ENCODE measurements at places on chromosomes 4 and X. TPM values are rescaled to one million over a fixed set of nuclear protein-coding genes. Genes with fewer than 3 reads are reported as not detected.

The GYPB gene
- not detected for polyA plus RNA-seq

The ATOH1 gene
- not detected for polyA plus RNA-seq

The SGMS2 gene
- 8.7 TPM for polyA plus RNA-seq

DNA sequence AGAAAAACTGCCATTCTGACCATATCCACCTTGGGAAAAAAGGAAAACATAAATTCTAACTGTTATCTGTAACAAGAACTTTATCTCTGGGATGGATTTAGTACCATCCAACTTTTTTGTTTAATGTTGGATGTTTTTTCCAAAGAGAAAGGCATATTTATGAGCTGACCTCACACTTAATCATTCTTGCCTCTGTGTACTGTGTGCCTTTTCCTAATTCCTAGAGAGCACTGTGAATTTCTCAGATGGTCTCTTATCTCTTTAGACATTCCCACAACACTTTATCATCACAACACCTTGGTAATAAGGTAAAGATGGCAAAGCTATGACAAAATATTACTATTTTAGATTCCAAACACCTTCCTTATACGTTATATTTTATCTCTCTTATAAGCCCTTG lies 126.2 kb downstream of the COL4A6 start:
- DNase-seq = no peak

- DNase-seq = no peak
Observed at GRCh38 chr4:183059797-183060196, 39.3 kb upstream of the WWC2 start.

DNA sequence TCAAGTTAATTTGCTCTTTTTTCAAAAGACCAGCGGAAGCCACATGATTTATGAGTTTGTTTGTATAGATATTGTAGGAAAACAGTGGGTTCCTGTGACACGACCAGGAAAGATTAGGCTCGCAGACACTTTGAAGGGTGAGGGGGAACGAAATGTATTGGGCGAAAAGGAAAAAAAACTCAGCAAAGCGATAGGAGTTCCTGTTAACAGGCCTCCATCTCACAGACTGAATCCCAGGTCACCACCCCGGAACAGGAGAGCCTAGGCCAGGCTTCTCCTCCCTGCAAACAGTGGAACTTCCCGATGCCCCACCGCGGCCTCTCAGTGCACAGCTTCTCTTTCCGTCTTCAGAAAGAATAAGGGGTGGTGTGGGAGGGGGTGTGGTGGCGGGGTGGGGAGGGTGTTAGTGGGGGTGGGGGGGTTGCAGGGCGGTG lies 181.8 kb upstream of the GPRIN3 start:
- DNase-seq = peak; percentile 34

DNA sequence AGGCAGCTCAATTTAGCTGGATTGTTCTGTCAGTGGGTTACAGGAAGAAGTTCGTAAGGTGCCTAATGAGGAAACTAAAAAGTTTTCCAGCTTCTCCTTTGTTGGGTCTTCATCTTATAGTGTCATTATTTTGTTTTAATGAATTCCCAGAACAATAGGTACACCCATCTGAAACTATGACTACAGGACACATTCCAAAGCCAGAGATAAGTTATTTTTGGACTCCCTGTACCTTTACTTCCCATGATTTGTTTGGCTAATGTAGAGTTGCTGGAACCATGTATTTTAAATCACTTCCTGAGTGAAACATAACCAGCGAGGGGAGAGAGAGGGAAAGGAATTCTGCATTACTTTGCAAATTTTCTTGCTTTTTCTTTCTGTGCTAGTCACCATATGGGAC lies 114.0 kb downstream of the CLCN5 start:
- DNase-seq = no peak
